Aorta (tissue), 5 donors: ENCODE measurements at places on chromosomes 3 and 15. TPM values are rescaled to one million over a fixed set of nuclear protein-coding genes. Genes with fewer than 3 reads are reported as not detected.

Gene OXSR1
- 42.0 TPM for total RNA-seq

Gene GALNT15
- total RNA-seq = 113 TPM

Gene EXD1
- total RNA-seq = not detected

Gene SLC12A6
- 46.0 TPM for total RNA-seq

Gene ZWILCH
- total RNA-seq = 6.6 TPM

Gene ARPP21
- 1.8 TPM for total RNA-seq

- no peak for DNase-seq
Observed at GRCh38 chr15:64148168-64148567, 3.4 kb upstream of the SNX22 start.

- no peak for DNase-seq
Observed at GRCh38 chr15:87610366-87610765, 646.2 kb downstream of the NTRK3 start.

- DNase-seq = no peak
Observed at GRCh38 chr3:194304186-194304917, 46.8 kb downstream of the CPN2 start.

- DNase-seq = no peak
Observed at GRCh38 chr15:37083610-37084009, 16.7 kb downstream of the MEIS2 start.

DNA sequence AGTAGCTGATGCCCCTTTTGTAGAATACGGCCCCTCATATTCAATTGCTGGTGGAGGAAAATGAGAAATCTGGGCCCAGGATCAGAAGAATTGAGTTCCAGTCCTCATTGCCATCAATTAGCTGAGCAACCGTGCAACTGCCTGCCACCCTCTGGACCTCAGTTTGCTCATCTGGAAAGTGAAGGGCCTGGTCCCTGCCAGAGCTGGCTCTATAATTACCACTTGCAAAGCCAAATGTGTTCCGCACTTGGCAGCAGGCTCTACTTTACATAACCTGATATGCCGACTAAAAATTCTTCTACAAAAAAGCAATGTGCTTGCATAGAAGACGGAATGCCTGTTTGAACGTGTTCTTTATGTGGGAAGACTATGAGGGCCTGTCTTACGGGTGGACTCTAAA lies 8.6 kb upstream of the ITGB5 start:
- DNase-seq = no peak

- no peak for DNase-seq
Observed at GRCh38 chr3:70970171-70970570, 613.4 kb downstream of the FOXP1 start.

- DNase-seq = no peak
Observed at GRCh38 chr3:155317211-155317610, 23.7 kb upstream of the STRIT1 start.

- peak; percentile 52 for DNase-seq
Observed at GRCh38 chr3:27910456-27910855, 188.3 kb upstream of the EOMES start.

- no peak for DNase-seq
Observed at GRCh38 chr3:113885050-113885449, 46.5 kb downstream of the GRAMD1C start.

GRCh38 chr3:47612178-47612577 lies 33.5 kb upstream of the CSPG5 start:
- DNase-seq = no peak
